Kidney tubule cell (primary cell): ENCODE measurements at places on chromosomes 3 and 15.

GRCh38 chr3:8702560-8702959, 31.0 kb upstream of the CAV3 start:
- DNase-seq = no peak

DNA sequence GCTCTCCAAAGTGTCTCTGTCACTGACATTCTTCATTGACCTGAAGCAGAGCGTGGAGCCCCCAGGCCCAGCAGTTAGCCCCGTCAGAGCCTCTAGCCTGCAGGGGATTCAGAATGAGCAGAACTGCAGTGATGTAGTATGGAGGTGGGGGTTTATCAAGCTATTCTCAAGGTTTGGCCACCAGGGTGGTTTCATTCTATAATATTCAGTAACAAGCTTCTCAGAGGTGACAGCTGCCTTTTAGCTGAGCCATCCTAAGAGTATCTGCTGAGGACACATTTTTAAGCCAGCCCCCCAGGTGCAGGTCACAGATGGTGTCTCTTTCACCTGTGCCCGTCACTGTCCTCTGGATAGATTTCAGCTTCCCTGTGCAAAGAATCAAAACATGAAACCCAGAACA, 31.9 kb downstream of the CMTM7 start:
- DNase-seq = no peak

GRCh38 chr15:44569316-44569715, 32.4 kb downstream of the EIF3J start:
- no peak for DNase-seq

GRCh38 chr3:69389520-69390248, 3.8 kb upstream of the FRMD4B start:
- DNase-seq = no peak

- peak; percentile 31 for DNase-seq
Measured at GRCh38 chr15:66456211-66456610, 41.4 kb downstream of the SNAPC5 start.

GRCh38 chr15:57746786-57747185, 40.3 kb downstream of the POLR2M start:
- DNase-seq = no peak

- DNase-seq = peak; percentile 35
Measured at GRCh38 chr15:93072411-93073394, 16.3 kb downstream of the RGMA start.

GRCh38 chr15:69893863-69894262, 203.9 kb downstream of the TLE3 start:
- DNase-seq = peak; percentile 63
